CD4-positive, alpha-beta T cell treated with Interferon gamma for 1 hour (primary cell): ENCODE measurements at places on chromosomes 5 and 9.

GRCh38 chr5:173114536-173114935 is 29.8 kb upstream of the BNIP1 start:
- no peak for DNase-seq

DNA sequence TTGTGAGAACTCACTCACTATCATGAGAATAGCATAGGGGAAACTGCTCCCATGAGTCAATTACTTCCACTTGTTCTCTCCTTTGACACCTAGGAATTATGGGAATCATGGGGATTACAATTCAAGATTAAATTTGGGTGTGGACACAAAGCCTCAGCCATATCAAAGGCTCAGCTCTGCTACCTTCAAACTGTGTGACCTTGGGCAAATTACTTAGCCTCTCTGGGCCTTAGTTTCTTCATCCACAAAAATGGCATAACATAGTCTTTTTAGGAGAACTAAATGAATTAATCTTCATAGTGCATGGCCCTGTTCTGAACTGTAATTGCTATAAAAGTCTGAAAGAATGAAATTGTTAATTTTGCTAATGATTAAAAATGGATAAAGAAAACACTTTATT is 18.3 kb upstream of the CARTPT start:
- no peak for DNase-seq

- DNase-seq = no peak
Observed at GRCh38 chr5:55338810-55339243, 31.0 kb downstream of the MTREX start.

DNA sequence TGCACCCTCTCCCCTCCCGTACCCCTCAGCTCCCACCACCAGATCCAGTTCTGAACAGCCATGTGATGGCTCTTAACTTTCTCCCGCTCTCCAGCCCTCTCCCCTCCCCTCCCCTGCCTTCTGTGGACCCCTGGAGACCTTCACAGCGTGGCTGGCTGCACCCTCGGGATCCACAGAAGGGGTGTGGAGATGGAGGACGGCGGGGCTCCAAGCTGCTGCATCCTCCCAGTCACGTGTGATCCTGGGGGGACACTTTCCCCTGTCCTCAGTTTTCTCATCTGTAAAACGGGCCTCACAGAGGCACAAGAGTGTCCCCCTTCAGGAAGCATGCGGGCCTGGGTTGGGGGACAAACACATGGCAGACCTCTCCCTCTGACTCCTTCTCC is 276.0 kb upstream of the MVB12B start:
- no peak for DNase-seq

GRCh38 chr5:40446910-40447309 is 232.8 kb upstream of the PTGER4 start:
- no peak for DNase-seq
